ENCODE measurements at places on chromosomes 6 and 20. TPM values are rescaled to one million over a fixed set of nuclear protein-coding genes. Genes with fewer than 3 reads are reported as not detected.
A peak's percentile ranks its signal among the peaks of the same experiment; 100 is the strongest.

The KCNG1 gene
- total RNA-seq = 13.0 TPM

The ECT2L gene
- total RNA-seq = not detected

DNA sequence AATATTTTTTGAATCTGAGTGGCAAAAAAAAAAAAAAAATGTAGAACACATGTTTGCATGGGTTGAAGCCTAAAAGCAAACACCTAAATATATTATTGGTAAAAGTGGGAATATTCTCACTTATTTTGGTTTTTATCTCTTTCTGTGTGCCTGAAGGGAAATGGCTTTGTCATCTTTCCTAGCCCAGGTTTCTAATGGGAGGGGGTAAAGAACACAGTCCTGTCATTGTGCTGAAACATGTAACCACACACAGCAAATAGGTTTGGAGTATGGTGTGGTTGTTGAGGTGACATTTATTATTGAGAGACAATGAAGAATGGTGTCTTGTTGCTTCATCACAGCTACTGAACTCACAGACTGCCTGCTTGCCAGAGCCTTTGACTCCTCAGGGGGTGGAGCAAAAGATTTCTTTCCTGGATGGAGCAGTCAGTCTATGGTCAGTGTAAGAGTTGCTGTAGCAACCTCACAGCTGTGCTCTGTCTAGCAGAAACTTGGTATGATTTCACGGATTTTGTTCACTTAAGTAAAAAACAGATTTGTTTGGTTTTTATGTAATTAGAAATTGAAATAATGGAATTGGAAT lies 70.2 kb downstream of the CEP57L1 start:
- no peak for DNase-seq

The PDE10A gene
- total RNA-seq = 10.4 TPM

DNA sequence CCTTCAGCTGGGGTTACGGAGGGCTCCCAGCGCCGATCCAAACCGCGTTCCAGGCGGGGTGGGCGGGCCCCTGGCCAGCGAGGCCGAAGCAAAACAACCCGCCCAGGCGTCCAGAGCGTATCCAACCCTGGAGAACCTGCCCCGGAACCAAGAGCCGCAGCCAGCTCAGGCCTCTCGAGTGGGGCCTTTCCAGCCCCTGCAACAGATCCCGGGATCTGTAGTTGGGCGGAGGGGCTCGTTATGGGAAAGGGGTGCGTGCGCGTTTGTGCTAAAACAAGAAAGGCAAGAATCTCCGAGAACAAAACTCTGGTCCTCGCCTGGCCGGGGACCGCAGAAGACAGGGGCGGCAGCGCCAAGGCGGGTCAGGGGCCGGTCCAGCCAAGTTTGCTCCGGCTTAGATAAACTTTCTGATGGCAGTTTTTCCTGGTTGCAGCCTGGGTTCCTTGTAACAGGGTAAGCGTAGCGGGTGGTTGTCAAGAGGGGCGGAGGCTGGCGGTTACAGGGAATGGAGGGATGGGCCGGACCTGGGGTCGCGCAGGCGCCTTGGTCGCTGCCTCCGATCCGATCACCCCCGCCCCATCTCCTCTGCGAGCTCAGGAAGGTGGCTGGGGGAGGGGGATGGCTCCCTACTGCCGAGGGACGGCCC lies 448 bp upstream of the RIN2 start:
- peak; percentile 94 for DNase-seq
